ENCODE measurements at places on chromosomes 5 and 9. TPM values are rescaled to one million over a fixed set of nuclear protein-coding genes. Genes with fewer than 3 reads are reported as not detected.

AGXT2 gene
- not detected for total RNA-seq

CAMLG gene
- total RNA-seq = 61.3 TPM

QRFP gene
- total RNA-seq = not detected

FOXD4L4 gene
- 0.32 TPM for total RNA-seq

PCDHGA7 gene
- 5.7 TPM for total RNA-seq

IFNA2 gene
- not detected for total RNA-seq

GPR151 gene
- not detected for total RNA-seq

PCDHB14 gene
- 0.63 TPM for total RNA-seq

GKAP1 gene
- 0.43 TPM for total RNA-seq

NRG2 gene
- total RNA-seq = 0.32 TPM

ADAM19 gene
- 4.9 TPM for total RNA-seq

NUTM2G gene
- not detected for total RNA-seq

Data from bronchial smooth muscle cell (primary cell).